BJ (cell line): ENCODE measurements at places on chromosomes 12 and 14.

- DNase-seq, result no peak
Observed at GRCh38 chr14:89415159-89415558, 1.9 kb downstream of the FOXN3 start.

DNA sequence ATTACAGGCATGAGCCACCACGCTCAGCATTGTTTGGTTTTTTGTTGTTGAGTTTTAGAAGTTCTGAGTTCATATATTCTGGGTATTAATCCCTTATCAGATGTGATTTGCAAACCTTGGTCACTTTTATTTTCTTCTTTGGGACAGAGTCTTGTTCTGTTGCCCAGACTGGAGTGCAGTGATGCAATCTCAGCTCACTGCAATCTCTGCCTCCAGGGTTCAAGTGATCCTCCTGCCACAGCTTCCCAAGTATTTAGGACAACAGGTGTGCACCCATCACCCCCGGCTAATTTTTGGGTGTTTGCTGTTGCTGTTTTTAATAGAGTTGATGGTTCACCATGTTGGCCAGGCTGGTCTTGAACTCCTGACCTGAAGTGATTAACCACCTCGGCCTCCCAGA, 11.8 kb downstream of the USP30 start:
- DNase-seq, result no peak

DNA sequence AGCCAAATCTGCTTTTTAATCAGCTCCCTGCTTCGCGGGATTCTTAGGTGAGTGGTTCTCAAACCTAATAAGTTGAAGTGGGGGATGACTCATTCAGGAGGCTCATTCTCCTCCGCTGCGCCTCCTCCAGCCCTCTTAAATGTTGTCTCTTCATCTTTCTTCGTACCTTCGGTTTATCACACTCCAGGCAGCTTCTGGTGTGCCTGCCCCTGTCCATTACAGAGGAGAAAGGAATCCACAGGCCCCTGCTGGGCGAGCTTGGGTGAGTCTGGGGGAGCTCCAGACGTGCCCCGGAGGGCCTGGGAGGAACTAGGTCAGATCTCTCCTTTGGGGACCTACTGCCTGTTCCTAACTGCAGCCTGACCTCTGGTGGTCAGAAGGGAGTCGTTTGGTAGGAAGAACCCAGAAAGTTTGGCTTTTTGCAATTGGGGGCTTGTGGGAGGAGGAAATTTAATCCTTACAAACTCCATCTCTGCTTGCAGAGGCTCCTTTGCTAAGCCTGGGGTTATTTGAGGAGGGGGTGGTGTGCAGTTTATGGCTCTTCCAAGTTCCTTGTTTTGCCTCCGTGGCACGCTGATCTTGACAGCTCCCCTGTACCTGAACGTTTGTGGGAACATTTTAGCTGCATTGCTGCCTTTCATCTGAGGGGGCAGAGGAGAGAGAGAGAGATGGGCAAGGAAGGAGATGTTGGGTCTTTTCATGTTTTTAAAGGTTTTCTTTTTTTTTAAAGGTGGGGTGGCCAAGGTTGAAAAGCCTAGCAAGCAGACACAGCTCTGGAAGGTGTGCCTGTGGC, 84.1 kb upstream of the GNG2 start:
- no peak for DNase-seq

- DNase-seq, result no peak
Observed at GRCh38 chr14:100306998-100307765, 938 bp upstream of the SLC25A29 start.

- no peak for DNase-seq
Observed at GRCh38 chr14:75917322-75917945, 64.4 kb downstream of the TGFB3 start.
